ENCODE measurements at places on chromosomes 6 and 20.

- DNase-seq = no peak
Measured at GRCh38 chr20:13749811-13750210, 34.9 kb downstream of the ESF1 start.

- DNase-seq = peak; percentile 47
Measured at GRCh38 chr20:36461600-36462439, 79.5 kb upstream of the MYL9 start.

DNA sequence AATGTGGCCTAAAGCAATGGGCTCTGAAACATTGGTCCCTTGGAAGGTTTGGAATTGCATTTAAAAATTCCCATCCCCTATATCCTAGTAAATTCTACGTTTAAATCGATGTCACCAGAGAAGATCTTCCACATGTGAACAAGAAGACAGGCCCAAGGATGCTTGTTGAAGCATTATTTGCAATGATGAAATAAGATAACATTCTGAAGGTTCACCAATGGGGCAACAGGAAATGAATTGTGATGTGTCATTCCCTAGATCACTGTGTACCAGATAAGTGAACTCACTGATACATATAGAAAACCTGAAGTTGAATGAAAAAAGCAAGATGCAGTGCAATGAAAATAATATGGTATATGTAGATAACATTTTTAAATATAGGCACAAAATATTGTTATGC lies 464.3 kb upstream of the BTBD3 start:
- peak; percentile 46 for DNase-seq

DNA sequence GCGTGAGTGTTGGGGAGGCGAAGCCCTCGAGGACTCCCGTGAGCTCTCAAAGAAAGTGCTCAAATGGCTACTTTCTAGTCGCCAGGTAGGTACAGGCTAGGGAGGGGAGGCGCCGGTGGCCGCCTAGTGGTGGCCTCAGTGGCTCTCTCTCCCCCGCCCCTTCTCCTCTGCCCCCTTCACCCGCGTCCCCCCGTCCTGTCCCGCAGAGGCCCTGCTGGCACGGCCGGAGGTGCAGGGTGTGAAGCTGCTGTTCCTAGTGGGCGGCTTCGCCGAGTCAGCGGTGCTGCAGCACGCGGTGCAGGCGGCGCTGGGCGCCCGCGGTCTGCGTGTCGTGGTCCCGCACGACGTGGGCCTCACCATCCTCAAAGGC lies 16.3 kb downstream of the ADISSP start:
- no peak for DNase-seq

GRCh38 chr20:14609328-14610221 lies 272.2 kb upstream of the FLRT3 start:
- peak; percentile 63 for DNase-seq

- no peak for DNase-seq
Measured at GRCh38 chr6:158785036-158785435, 34.1 kb downstream of the EZR start.

DNA sequence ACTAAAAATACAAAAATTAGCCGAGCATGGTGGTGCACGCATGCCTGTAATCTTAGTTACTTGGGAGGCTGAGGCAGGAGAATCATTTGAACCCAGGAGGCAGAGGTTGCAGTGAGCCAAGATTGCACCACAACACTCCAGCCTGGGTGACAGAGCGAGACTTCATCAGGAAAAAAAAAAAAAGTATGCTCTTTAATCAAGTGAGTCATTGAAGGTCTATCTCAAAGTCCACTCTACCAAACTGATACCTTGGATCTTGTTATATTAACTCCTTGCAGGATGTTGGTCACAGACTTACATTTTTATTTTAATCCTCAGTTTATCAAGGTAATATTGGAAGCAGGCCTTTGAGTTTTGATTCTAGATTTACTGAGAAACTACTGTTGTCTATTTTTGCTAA lies 348.7 kb downstream of the COL12A1 start:
- DNase-seq = no peak

- DNase-seq = peak; percentile 71
Measured at GRCh38 chr6:16391451-16391912, 153.1 kb downstream of the GMPR start.

DNA sequence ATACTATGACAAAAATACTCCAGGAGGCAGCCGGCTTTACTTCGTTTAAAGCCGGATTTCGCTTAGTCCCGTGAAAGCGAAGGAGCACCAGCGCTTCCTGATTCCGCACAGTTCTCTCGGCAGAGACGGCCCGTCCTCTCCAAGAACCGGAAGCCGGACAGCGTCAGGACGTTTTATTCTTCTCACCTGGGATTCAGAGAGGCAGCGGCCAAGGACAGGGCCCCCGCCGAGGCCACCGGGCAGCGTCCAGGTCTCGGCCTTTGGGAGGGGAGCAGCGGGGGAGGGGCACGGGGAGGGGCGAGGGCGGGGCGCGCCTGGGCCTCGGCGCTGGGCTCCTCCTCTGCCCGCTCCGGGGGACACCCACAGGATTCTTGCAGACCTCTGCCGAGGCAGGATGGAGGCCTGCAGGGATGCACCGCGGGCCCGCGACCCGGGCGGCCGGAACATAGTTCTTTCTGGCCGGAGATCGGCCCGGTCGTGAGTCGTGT lies 2.8 kb upstream of the DIDO1 start:
- peak; percentile 63 for DNase-seq

GRCh38 chr6:125924169-125924568 lies 32.4 kb upstream of the HINT3 start:
- peak; percentile 58 for DNase-seq

- DNase-seq = peak; percentile 61
Measured at GRCh38 chr6:136077834-136078576, 172.1 kb downstream of the MTFR2 start.

DNA sequence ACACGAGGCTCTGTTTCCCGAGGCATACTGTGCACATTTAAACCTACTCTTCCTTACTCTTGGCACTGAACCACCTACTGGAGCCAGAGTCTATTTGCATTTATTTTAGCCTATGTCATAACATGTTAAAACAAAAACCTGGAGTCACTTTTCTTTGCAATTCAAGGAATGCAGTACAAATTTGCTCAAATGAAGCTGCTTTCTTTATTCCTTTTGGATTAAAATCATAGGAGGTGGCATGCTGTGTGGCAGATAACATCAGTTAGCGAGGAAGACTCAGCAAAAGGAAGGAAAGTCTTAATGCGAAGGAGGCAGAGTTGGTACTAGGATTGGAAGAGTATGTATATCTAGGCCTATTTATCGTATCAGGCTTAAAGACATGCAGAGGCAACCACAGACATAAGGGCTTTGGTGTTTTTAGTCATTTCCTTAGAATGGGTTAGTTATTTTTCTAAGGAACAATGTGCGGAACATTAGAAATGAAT lies 92.9 kb downstream of the SAMD3 start:
- no peak for DNase-seq

DNA sequence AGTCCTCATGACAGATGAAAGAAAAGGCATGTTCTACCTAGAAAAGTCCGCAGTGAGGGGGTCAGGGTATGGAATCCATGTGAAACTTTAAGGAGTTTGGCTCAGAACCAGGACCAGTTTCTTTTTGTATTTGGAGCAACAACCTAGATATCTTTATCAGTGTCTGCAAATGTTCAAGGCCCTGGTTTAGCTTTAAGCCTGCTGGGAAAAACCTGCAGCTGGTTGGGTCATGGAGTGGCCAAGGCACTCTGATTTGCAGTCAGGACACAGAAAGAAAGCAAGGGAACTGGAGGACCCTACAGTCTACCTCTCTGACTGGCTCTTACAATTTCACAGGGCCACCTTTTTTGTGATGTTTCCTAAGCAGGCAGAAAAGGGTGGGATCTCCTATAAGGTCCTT lies 33.7 kb downstream of the GSTA2 start:
- DNase-seq = no peak

- no peak for DNase-seq
Measured at GRCh38 chr6:24723270-24723669, 4.3 kb upstream of the C6orf62 start.

DNA sequence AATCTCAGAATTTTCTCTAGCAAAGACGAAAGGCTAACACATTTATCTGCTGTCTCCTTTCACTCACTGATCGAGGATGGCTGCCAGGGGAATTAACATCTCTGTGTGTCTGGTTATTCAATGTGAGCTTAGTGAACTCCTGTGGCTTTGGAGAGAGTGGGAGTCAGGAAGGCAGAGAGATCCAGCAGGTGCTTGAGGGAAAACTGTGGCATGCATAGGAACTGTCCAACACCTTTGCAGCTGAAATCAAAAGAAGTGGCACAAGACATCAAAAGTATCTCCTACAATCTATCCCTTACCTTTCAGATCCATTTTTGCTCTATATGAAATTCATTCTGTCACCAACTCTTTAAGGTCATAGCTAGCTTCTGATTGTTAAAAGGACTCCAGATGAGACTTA lies 11.8 kb upstream of the FAM184A start:
- DNase-seq = no peak

- DNase-seq = no peak
Measured at GRCh38 chr6:30839671-30840070, 44.6 kb upstream of the DDR1 start.

- no peak for DNase-seq
Measured at GRCh38 chr20:3405139-3405538, 2.3 kb downstream of the DNAAF9 start.

GRCh38 chr20:42752620-42753019 lies 437.1 kb downstream of the PTPRT start:
- no peak for DNase-seq

DNA sequence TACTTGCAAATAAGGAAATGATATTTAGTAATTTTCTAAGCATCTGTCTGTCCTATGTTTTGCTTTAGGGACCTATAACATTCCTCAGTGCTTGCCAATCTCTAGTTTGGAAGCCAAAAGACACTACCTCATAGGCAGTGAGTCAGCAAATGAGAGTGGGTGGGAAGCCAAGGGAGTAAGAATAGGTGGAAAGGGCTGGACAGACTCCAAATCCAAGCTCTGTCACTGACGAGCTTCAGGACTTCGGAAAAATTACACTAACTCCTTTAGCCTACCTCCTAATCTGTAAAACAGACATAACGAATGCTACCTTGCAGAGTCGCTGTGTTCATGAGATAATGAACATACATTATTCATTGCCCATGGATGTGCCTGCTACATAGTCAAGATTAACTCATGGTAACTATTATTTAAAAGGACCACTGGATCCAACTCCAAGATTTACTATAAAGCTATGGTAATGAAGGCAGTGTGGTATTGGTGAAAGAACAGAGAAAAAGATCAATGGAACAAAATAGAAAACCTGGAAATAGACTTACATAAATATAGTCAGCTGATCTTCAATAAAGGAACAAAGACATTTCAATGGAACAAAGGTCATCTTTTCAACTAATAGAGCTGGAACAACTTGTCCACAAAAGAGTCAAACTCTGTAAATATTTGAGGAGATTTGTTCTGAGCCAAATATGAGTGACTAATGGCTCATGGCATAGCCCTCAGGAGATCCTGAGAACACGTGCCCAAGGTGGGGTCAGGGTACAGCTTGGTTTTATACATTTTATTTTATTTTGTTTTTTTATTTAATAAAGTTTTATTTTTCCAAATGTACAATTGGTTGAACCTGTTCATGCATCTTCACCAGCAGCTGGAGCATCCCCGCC lies 64.1 kb downstream of the FAM50B start:
- DNase-seq = peak; percentile 93

DNA sequence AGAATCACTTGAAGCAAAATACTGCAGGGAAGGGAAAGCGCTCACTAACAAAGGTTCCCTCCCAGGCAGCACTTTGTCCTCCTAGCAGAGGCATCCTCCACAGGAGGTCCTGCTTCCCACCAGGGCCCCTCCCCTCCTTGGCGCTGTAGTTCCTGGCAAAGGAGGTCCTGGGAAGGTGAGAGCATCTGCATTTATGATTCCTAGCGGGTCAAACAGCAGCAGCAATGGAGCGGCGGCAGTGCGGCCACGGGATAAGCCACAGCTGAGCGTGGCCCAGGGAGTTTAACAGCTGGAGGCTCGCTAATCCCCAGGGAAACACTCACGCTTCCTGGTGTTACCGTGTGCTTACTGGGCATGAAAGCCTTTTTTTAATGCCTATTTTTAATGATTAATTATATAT lies 185.8 kb downstream of the TTLL2 start:
- no peak for DNase-seq

GRCh38 chr20:58457083-58457695 lies 58.0 kb downstream of the APCDD1L start:
- no peak for DNase-seq

Data from fibroblast of villous mesenchyme (primary cell).